ENCODE measurements at places on chromosomes 13 and 19. TPM values are rescaled to one million over a fixed set of nuclear protein-coding genes. Genes with fewer than 3 reads are reported as not detected.

GRCh38 chr19:51837145-51837544 is 42.2 kb downstream of the FPR3 start:
- no peak for DNase-seq

DNA sequence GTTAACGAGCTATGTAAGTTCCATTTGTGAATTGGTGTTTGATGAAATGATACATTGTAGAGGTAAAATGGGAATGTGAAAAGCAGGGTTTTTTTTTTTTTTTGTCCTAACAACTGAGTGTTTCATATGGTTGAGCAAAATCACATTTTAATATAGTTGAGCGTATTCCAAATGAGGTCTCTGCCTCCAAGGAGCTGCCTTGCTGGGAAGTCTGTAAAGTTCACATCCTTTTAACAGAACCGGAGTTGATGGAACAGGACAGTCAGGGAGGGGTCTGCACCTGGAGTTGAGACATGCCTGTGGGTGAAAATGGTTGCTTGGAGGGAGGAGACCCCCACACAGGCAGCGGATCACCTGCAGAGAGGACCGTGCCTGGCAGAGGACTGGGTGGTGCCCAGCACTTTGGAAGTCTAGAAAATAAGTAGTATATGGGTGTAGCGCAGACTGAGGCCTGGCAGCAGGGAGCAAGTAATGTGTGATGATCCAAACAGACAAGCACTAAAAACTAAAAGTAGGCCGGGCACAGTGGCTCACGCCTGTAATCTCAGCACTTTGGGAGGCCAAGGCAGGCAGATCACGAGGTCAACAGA is 75.2 kb upstream of the UBAC2 start:
- DNase-seq: peak; percentile 16

FCGBP gene
- polyA plus RNA-seq: 5.6 TPM

GRCh38 chr19:17766543-17767131 is 15.4 kb downstream of the FCHO1 start:
- DNase-seq: no peak

DNA sequence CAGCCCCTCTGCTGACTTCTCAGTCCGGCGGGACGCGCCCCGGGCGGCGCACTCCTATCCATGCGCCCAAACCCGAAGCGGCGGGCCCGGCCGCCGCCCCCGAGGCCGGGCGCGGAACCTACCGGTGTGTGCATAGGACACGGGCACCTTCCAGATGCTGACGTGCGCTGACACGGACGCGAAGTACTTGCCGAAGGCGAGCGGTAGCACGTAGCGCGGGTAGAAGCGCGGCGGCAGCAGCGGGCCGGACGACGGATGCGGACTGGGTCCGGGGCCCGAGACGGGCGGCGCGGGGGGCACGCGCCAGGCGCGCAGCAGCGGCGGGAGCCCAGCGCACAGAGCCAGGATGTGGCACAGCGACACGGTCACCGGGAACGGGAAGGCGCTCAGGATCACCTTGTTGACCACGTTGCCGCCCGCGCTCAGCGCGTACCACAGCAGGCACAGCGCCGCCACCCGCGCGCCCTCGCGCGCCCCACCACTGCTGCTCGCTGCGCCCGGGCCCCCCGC is 338 bp downstream of the SLC35E1 start:
- DNase-seq: no peak

ZNF587 gene
- polyA plus RNA-seq: 16.9 TPM

GRCh38 chr13:31982540-31982939 is 49.0 kb upstream of the FRY start:
- DNase-seq: no peak

CGB2 gene
- not detected for polyA plus RNA-seq

All from forelimb muscle (tissue), 1 donor.